ENCODE measurements at places on chromosomes 3 and 15.

GRCh38 chr3:7205962-7206361 lies 345.0 kb downstream of the GRM7 start:
- peak; percentile 4 for DNase-seq

- DNase-seq: no peak
These were observed 169.3 kb upstream of the TRIM42 start for GRCh38 chr3:140508550-140508949.

DNA sequence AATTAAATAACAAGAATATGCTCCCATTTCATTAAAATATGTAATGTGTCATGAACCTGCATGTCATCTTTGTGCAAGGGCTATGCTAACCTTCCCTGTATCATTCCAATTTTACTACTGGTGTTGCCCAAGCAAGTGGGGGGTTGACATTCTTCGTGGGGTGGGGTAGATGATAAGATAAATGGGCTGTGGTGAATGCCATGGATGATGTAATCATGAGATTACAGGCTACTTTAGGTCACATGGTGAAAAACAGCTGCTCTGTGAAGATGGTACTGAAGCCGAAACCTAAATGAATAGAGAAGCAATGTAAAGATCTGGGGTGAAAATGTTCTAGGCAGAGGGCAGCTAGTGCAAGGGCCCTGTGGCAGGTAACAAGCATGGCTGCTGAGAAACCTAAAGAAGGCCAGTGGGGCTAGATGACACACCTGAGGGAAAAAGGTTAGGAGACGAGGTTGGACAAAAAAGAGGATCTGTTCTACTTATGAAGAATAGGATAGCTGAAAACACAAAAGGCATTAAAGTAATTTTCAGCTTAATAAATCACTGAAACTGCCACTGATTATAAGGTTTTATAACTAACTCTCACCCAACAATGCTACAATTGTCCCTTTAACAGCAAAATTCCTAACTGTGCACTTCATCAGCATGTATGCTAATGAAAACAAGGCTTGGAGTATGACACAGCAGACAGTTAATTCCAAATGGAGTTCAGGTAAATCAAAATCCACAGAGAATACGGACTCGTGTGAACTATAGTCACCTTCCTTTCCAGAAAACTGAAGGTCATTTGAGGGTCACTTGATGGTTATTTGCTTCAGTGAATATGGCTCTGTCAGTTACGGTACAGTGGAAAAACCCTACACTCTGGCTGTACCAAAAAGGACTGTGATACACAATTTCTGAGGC lies 35.0 kb downstream of the MTMR10 start:
- DNase-seq: no peak

- no peak for DNase-seq
These were observed 102.5 kb downstream of the ZMAT3 start for GRCh38 chr3:178969004-178969700.

DNA sequence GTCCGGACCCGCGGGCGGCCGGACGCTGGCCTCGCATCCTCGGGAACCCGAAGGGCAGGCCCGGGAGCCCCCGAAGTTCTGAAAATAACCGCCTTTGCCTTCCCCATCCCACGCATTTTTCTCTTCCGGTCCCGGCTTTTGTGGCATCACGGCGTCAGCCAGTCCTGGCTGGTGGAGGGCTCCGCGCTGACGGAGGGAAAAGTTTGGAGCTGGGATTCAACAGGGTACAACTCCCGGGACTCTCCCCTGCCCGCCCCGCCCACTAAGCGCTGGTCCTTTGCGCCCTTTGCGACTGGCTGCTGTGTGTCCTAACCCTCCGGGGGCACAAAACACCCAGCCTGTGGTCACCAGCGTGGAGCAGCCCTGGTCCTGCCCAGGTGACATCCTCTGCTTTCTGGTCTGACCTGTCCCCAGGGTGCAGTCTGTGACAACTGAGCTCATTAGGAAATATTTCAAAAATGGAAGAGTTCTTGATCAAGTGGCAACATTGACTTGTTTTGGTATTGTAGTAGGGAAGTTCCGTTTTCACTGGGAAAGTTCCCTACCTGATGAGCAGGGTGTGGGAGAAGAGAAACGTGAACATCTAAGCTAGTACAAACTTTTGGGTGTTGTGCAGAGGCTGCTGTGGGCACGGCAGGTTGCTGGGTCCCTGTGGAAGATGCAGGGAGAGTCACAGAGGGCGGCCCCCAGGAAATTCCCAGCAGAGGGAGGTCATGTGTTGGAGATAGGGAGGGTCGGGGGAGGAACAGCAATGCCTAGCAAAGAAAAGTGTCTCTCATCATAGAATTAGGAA lies 775 bp downstream of the ARNT2 start:
- no peak for DNase-seq

DNA sequence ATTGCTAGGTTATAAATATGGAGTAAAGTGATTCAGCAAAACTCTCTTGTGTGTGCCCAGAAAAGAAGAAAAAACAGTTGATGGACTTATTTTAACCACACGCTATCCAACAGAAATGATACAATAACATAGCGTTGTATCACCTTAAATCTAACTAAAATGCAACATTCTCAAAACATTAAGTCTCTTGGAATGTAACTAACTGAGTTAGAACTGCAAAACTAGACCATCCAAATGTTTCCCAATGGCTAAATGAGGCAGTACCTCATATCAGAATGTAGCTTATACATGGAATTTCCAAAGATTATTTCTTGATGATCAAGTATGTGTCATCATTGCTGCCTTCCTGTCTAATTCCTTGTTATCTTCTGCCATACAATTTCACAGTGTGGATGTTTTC lies 187.9 kb downstream of the CNTN3 start:
- DNase-seq: no peak

DNA sequence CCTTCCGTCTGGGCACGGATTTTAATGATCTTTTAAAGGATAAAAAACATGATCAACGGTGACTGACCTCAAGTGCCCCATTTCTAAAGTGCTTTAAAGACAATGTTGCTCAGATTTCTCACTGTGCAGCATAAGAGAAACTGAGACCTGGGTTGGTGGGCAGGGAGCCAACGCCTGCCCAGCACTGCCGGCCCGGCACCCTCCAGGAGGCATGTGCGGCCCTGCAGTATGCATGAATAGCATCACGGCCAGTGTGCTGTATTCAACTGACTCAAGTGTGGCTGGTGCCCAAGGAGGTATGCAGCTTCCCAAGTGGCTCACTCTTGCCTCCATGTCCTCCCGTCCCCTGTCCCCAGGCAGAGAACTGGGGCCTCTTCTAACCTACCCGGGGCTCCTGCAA lies 30.3 kb downstream of the SEC61A1 start:
- no peak for DNase-seq

- no peak for DNase-seq
These were observed 264.3 kb upstream of the LRTM1 start for GRCh38 chr3:55191911-55192775.

DNA sequence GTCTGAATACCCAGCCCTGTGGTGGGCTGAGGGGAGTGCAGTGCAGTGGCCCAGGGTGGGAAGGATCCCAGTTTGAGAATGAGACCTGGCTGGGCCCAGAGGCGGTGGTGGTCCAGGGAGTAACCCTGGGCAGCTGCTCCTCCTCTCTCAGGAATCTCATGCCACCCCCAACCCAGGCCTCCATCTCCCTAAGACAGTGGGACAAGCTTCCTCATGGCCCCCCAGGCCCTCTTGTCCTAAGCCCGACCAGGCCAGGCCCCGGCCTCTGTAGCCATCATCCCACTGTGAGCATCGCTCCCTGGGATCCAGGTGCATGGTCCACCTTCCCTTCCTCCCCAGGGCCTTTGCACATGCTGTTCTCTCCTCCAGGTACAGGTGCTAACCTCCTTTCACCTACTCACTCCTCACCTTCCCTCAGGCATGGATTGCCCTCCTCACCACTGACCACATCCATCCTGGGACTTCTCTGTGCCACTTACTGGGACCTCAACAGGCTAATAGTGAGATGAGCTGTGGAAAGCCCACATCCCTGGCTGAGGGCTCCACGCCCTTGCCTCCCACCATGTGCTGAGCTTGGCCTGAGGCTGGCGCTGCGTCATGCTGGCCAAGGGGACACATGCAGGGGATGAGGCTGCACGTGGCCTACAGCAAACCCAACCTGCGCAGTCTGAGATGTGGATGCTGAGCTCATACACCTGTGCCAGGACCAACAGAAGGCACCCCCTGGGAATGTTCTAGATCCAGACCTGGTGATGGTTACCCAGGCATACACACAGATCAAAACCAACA lies 9.9 kb downstream of the CHDH start:
- DNase-seq: no peak

- peak; percentile 81 for DNase-seq
These were observed 56.1 kb upstream of the PLXNA1 start for GRCh38 chr3:126926684-126927400.

- DNase-seq: no peak
These were observed 52.4 kb downstream of the SCN10A start for GRCh38 chr3:38763569-38763968.

DNA sequence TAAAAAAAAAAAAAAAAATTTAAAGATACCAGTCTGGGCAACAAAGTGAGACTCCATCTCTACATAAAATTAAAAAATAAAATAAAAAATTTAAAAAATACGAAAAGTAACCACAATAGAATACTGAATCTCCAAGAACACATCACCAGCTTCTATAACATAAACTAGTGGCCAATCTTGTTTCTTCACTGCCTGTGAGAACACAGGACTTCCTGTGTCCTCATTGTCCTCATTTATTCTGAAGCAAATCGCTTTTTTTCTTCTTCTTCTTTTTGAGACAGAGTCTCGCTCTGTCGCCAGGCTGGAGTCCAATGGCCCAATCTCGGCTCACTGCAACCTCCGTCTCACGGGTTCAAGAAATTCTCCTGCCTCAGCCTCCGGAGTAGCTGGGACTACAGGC lies 28.6 kb upstream of the RAB7A start:
- no peak for DNase-seq

DNA sequence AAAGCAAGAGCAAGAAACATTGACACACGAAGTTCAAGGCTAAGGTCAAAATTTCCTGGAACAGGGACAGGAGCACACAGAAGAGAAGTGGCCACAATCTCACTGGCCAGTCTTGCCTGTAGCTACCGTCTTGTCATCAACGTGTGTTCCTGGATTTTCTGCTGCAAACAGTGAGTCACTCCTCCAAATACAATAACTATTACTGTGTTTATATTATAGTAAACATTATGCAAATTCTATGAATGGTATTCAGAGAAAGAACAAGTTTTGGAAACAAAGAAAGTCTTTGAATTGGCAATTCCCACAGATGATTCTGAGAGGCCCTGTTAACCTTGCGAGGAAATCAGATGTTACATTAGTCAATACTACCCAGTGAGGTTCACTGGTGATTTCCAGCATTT lies 220.5 kb downstream of the FAM43A start:
- no peak for DNase-seq

DNA sequence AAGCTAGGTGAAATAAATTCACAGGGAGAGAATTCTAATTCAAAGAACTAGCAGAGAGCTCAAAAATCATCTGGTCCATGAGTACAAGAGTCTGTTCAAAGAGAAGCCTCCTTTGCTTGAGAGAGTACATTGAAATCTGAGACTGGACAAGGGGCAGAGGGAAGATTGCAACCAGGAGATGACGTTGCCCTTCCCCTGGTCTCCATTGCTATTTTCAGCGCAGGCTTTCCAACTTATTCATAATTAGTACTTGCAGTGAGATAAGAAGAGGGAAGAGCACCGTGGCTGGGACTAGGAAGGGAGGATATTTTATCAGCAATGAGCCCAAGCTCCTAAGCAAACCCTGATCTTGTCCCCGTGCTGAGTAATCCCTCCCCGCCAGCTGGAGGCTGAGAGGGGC lies 251.8 kb upstream of the RORA start:
- no peak for DNase-seq

DNA sequence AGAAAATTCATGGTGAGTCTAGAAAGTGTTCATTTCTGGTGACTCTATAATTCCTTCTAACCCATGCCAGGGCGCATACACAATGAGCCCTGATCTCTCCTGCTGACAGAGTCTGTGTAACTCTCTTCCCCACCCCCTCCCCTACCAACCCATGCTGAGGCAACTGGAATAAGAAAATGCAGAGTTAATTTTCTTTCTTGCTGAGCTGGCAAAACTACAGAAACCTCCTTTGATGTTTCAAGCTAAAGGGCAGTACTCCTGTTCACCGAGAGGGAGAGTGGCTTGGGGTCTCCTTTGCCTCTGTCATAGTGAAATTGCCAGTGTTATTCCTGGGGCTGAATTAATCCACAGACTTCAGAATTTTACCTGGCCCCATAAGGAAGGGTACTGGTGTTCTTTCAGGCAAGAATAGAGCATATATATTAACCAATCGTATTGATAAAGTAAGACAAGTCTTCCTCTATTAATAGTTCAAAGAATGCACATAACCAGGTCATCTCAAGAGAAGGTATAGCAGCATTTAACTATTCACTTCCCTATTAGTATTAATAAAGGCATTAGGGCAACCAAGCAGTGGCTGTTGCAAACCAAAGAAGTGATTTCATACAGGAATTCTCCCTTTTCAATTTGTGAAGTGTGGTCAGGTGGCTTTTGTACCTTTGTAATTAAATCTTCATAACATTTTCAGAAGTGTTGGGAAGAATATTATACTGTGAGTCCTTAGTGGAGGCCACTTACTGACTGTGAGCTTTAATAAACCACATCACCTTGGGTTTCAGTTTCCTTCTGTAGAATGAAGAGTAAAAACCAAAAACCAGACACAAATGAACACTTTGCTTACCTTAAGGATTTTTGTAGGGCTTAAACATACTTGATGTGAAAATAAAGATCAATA lies 4.1 kb downstream of the GAP43 start:
- DNase-seq: no peak

GRCh38 chr15:41921167-41921566 lies 27.3 kb upstream of the SPTBN5 start:
- DNase-seq: no peak

- no peak for DNase-seq
These were observed 17.4 kb downstream of the CCDC12 start for GRCh38 chr3:46959161-46959511.

GRCh38 chr3:52529376-52530333 lies 4.0 kb downstream of the NT5DC2 start:
- peak; percentile 22 for DNase-seq

DNA sequence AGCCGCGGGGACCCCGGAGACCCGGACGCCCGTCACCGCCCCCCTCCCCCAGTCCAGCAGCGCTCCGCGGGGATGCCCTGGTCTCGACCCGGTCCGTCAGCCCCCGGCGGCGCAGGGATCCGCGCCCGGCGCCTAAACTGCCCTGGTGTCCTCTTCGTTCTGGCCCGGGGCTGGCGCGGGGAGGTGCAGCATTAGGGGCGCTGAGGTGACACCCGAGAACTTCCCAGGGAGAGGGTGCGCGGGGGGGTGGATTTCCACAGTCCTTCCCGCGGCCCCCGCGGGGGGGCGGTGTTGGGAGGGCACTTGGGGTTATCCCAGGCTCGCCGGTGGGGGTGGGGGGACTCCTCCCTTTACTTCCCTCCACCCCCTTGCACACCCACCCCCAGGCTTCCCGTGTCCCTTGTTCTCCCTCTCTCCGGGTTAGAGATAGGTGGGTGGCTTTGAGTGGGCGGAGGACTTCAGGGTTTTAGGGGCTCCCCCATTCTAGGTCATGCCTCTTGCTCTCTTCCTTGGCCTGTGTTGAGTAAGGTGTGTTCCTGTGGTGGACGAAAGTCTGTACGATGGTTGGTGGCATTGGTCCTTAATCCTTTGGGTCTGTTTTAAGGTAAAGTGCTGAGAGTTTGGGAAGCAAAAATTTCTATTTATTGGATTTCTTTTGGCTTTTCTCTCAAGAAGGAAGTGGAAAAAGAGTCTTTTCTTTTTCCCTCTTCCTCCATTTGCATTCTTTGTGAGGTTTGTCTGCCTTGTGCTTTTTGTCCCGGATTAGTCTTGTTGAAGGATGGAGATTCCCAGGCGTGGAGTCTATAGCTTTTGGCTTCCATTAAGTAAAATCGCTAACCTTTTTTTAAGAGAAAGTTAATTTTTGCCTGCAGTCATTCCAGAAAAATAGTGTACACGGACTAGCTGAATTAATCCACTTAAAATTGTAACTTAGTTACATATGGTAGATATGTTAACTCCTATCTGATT lies 811 bp downstream of the SKIL start:
- peak; percentile 18 for DNase-seq

- DNase-seq: no peak
These were observed 346.6 kb upstream of the MEIS2 start for GRCh38 chr15:37446921-37447320.
